Body of pancreas (tissue), 4 donors: ENCODE measurements at places on chromosomes 5 and 9.

- H3K27ac ChIP-seq, result no peak overlapping the region
- DNase-seq, result no peak
- H3K4me1 ChIP-seq, result no peaks in the 10 kb centered on the region
- no peaks in the 10 kb centered on the region for H3K27me3 ChIP-seq
Measured at GRCh38 chr9:132525308-132526023, 56.9 kb upstream of the BARHL1 start.

DNA sequence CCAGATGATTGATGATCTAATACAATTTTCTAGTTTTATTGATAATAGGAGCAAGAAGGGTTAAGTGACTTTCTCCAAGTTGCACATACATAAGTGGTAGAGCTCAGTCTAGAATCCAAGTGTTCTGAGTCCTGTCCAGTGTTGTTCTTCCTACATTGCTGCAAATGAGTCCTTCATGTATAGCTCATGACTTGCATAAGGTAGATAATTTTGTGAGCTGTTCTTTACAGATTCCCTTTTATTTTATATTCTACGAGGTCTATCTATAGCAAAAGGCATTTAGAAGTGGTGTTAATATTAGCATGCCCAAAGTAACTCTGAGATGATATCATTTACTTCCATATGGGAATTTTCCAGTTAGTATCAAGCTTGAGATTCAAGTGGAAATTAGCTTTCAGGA lies 20.0 kb downstream of the MRPS30 start:
- DNase-seq, result no peak
- H3K36me3 ChIP-seq, result no peaks in the 10 kb centered on the region
- H3K4me3 ChIP-seq, result no peak overlapping the region
- H3K27ac ChIP-seq, result no peak overlapping the region

DNA sequence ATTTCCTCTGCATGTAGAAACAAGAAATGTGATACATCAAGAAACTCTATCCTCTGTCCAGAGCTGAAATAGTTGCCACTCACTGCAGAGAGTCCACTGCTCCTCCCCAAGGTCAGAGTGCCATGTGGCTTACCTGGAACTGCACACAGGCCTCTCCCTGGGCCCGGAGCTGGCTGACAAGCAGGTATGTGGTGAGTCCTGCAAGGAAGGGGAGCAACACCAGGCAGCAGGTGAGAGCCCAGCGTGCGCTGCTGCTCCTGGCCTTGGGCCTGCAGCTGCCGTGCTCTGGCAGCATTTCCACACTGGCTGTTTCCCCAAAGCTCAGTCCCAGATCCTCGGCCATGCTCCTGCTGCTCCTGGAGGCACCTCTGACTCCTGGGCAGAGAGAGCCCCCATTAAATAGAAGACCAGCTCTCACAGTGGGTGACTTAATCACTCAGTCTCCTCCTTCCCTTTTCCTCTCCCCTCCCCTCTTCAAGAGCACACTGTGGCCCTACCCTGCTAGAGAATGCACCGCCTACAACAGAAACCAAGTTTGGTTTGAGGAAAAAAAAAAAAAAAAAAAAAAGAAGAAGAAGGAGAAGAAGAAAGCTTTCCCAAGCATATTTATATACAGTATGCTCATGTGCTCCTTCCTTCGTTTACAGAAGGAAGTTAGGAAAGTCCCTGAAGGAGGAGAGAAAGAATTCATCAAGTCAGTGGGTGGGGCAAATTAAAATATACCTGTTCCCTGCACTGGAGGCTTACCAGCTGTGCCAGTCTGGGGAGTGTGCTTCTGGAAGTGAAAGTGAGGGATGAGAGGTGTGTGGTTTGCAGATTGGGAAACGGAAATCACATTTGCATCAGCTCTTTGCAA lies at the start of gene TNFSF15:
Gene TNFSF15 (minus strand): TSS at position 370 of the 856 bp plus-strand sequence. CDS start 27 bp downstream, at position 343.
- peaks cover 28% of the 10 kb centered on the region for H3K4me1 ChIP-seq
- H3K27ac ChIP-seq, result peak within 1 kb of the TSS; percentile 80
- no peaks in the 10 kb centered on the region for H3K27me3 ChIP-seq
- no peak within 1 kb of the TSS for H3K4me3 ChIP-seq
- H3K36me3 ChIP-seq, result no peaks in the 10 kb centered on the region

DNA sequence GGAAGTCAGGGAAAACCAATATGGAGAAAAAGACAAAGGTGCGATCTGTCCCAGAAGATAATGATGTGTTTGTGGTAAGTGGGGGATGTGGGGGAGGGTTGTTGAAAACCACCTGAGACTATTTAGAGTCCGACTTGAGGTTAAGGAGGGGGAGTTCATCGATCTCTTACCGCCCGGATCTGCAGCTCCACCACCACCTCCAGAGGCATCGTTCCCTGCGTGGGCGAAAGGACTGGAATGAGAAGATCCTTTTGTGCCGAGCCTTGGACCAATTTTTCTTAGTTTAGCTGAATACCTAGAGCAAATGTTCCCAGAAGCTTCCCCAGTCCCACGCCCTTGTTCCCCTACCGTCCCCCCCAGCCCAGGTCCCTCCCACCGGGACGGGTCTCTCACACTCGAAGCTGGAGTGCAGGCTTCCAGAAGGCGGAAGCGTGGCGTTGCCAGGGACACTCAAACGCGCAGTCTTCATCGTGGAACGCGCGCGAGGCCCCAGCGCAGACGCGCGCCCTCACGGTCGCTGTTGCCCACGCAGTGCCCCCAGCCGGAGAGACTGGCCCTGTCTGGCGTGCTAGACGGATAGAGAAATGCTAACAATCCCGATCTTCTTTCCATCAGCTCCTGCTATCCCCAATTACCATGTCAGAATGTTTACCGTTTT lies at the start of gene SPATA6L:
Gene SPATA6L (minus strand): TSS at position 439 of the 658 bp plus-strand sequence. CDS start 230 bp downstream, at position 209.
- no peaks in the 10 kb centered on the region for H3K27me3 ChIP-seq
- peaks cover 48% of the 10 kb centered on the region for H3K4me1 ChIP-seq
- DNase-seq, result peak; percentile 83
- H3K4me3 ChIP-seq, result peak within 1 kb of the TSS; percentile 29
- H3K27ac ChIP-seq, result peak within 1 kb of the TSS; percentile 98
- no peaks in the 10 kb centered on the region for H3K36me3 ChIP-seq

- H3K36me3 ChIP-seq, result no peaks in the 10 kb centered on the region
- H3K27ac ChIP-seq, result no peak overlapping the region
- no peaks in the 10 kb centered on the region for H3K27me3 ChIP-seq
Measured at GRCh38 chr5:160919626-160920025, 67.6 kb upstream of the ATP10B start.

GRCh38 chr5:158164296-158165047 lies 305.5 kb upstream of the CLINT1 start:
- H3K4me1 ChIP-seq, result no peaks in the 10 kb centered on the region
- no peak overlapping the region for H3K27ac ChIP-seq
- no peak overlapping the region for H3K4me3 ChIP-seq

DNA sequence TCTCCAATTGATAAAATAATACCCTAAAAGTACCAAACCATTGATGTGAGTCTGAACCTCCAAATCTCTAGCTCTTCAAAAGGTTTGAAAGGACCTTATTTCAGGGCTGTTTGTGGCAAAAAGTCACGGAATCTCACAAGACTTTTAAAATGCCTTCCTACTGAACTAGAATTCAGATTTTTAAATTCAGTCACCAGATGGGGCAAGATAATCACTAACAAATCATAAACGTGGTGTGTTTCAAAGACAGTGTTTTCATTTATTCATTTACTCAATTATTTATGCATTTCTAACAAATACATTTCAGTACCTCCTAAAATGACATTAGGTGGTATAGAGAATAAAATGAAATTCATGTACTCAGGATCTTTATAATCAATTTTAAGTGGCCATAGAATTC lies 68.2 kb upstream of the SMC2 start:
- H3K4me3 ChIP-seq, result no peak overlapping the region
- no peak for DNase-seq
- no peaks in the 10 kb centered on the region for H3K27me3 ChIP-seq
- H3K27ac ChIP-seq, result no peak overlapping the region

GRCh38 chr9:87301371-87301770 lies 196.3 kb upstream of the DAPK1 start:
- H3K4me3 ChIP-seq, result no peak overlapping the region
- H3K27me3 ChIP-seq, result no peaks in the 10 kb centered on the region
- DNase-seq, result no peak
- no peak overlapping the region for H3K27ac ChIP-seq

- H3K4me3 ChIP-seq, result no peak overlapping the region
- no peak overlapping the region for H3K27ac ChIP-seq
- DNase-seq, result no peak
- H3K4me1 ChIP-seq, result peaks cover 50% of the 10 kb centered on the region
Measured at GRCh38 chr5:35223787-35224395, 6.4 kb downstream of the PRLR start.

DNA sequence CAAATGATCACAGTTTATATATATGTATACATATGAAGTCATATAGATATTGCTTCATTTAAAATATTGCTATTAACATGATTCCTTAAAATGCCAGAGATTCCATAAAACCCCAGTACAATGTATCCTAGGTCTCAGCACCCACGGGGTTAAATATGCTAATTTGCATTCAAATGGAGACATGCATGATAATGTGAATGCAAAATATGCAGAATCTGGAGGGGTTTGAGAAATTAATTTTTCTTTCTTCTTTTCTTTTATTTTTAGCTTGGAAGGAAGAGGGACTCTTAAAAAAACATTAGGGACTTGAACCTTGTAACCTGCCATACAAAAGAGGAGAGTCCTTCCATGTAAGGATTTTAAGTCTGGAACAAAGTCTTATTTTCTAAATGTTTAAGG lies 211.9 kb downstream of the MEF2C start:
- no peaks in the 10 kb centered on the region for H3K27me3 ChIP-seq
- H3K4me3 ChIP-seq, result no peak overlapping the region
- no peaks in the 10 kb centered on the region for H3K36me3 ChIP-seq
- no peak overlapping the region for H3K27ac ChIP-seq
- H3K4me1 ChIP-seq, result peaks cover 29% of the 10 kb centered on the region
- no peak for DNase-seq

DNA sequence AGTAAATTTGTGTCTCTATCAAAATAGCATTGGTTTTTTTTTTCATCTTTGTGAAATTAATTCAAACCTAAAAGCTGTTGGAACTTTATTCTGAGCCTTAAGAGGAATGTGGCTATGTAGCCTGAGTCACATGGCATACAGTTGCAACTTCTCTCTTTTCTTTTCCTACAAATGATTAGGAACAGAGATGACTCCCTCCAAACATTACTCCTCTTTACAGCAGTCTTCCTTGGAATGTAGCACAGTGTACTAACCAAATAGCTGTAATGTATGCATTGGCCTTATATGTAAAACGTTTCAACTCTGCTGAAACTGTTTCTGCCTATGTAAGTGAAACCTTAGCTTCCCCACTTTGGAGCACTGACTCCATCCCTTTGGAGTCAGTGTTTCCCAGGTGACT lies 100.9 kb upstream of the MAP1B start:
- H3K27ac ChIP-seq, result no peak overlapping the region
- H3K27me3 ChIP-seq, result no peaks in the 10 kb centered on the region
- no peaks in the 10 kb centered on the region for H3K4me1 ChIP-seq
- no peak overlapping the region for H3K4me3 ChIP-seq
- H3K36me3 ChIP-seq, result no peaks in the 10 kb centered on the region
- no peak for DNase-seq

DNA sequence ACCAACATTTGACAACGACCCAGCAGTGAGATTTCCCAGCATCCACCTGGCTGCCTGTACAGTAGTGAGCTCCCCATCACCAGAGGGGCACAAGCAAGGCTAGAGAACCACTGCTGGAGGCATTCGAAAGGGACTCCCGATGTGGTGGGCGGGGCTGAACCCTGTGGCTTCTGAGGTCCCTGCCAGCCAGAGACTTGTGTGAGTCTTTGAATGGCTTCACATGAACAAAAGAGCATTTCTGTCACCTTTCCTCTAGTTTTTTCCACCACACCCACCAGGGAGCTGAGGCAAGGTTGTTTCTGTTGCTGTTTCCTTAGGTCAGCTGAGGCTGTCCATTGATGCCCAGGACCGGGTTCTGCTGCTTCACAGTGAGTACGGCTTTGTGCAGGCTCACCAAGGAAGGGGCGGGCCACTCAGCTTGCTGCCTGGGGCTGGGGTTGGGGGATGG lies 15.7 kb downstream of the RGS3 start:
- H3K4me1 ChIP-seq, result peaks cover 32% of the 10 kb centered on the region
- no peaks in the 10 kb centered on the region for H3K36me3 ChIP-seq
- DNase-seq, result no peak
- no peaks in the 10 kb centered on the region for H3K27me3 ChIP-seq
- H3K27ac ChIP-seq, result no peak overlapping the region

DNA sequence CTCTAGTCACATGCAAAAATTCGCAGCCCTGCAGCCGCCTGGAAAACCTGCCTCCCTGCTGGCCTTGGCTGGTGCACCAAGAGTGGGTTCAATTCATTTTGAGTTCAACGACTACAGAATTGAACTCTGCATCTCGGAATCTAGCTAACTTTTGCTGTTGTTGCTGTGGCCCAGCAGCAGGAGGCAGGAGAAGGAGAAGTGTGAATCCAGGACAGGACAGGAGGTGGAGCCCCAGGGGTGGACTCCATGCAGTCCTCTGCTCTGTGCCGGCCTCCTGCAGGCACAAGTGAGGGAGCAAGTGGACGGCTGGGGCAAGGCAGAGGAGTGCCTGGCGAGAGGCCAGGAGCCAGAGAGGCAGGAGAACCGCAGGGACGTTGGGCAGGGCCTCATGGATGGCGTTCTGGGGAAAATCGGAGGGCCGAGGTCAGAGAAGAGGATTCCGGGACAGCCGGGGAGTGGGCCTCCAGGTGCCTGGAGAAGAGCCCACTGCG lies 214.2 kb downstream of the FANCC start:
- H3K27ac ChIP-seq, result peak overlapping the region; percentile 71
- H3K4me3 ChIP-seq, result no peak overlapping the region
- H3K36me3 ChIP-seq, result no peaks in the 10 kb centered on the region
- no peak for DNase-seq
- peaks cover 92% of the 10 kb centered on the region for H3K4me1 ChIP-seq
- H3K27me3 ChIP-seq, result no peaks in the 10 kb centered on the region

GRCh38 chr9:33295571-33295970 lies 5.3 kb downstream of the NFX1 start:
- H3K36me3 ChIP-seq, result peaks cover 8% of the 10 kb centered on the region
- H3K4me1 ChIP-seq, result peaks cover 65% of the 10 kb centered on the region
- H3K27me3 ChIP-seq, result no peaks in the 10 kb centered on the region
- H3K27ac ChIP-seq, result no peak overlapping the region
- no peak overlapping the region for H3K4me3 ChIP-seq

DNA sequence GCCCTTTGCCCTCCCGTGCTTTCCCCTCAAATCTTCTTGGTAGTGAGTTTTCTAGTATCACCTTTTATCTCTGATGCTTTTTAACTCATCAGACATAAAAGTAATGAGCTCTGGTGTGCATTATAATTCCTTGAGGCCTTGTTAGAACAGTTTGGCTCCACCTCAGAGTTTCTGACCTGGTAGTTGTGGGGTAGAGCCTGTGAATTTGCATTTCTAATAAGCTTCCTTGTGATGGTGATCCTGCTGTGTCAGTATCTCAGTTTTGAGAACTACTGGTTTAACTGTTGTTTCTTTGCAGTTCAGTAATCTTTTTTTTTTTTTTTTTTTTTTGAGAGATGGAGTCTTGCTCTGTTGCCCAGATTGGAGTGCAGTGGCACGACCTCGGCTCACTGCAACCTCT lies 31.1 kb downstream of the UBE2D2 start:
- no peaks in the 10 kb centered on the region for H3K27me3 ChIP-seq
- DNase-seq, result no peak
- peaks cover 24% of the 10 kb centered on the region for H3K4me1 ChIP-seq
- H3K27ac ChIP-seq, result no peak overlapping the region
- no peak overlapping the region for H3K4me3 ChIP-seq

GRCh38 chr5:34627794-34628193 lies 28.3 kb upstream of the RAI14 start:
- no peaks in the 10 kb centered on the region for H3K36me3 ChIP-seq
- no peaks in the 10 kb centered on the region for H3K4me1 ChIP-seq
- no peaks in the 10 kb centered on the region for H3K27me3 ChIP-seq
